Activated CD8-positive, alpha-beta memory T cell treated with anti-CD3 and anti-CD28 coated beads for 4 hours (primary cell): ENCODE measurements at places on chromosomes 12 and 14.

- DNase-seq: no peak
These were observed 47.5 kb downstream of the MRPL42 start for GRCh38 chr12:93514853-93515252.

- DNase-seq: no peak
These were observed 38.8 kb upstream of the TDRD9 start for GRCh38 chr14:103889313-103890051.

DNA sequence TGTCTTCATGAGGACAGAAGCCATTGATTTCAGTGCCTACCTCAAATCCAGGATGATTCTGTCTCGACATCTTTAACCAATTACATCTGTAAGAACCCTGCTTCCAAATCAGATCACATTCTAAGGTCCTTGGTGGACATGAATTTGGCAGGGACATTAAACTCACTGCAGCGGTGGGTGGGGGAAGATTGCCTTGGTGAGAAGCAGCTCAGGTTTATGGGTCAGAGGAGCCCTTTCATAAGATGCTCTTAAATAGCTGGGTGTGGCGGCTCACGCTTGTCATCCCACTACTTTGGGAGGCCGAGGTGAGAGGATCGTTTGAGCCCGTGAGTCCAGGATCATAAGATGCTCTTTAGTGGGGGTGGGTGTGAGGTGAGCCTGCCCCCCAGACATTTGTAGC is 42.9 kb downstream of the ELK3 start:
- no peak for DNase-seq

- DNase-seq: no peak
These were observed 312.3 kb downstream of the PAWR start for GRCh38 chr12:79378496-79378895.

- no peak for DNase-seq
These were observed 25.0 kb upstream of the C12orf42 start for GRCh38 chr12:103520686-103521215.

GRCh38 chr14:24798911-24799462 is 165.0 kb upstream of the GZMB start:
- no peak for DNase-seq

- no peak for DNase-seq
These were observed 14.3 kb downstream of the KRT85 start for GRCh38 chr12:52352951-52353350.

DNA sequence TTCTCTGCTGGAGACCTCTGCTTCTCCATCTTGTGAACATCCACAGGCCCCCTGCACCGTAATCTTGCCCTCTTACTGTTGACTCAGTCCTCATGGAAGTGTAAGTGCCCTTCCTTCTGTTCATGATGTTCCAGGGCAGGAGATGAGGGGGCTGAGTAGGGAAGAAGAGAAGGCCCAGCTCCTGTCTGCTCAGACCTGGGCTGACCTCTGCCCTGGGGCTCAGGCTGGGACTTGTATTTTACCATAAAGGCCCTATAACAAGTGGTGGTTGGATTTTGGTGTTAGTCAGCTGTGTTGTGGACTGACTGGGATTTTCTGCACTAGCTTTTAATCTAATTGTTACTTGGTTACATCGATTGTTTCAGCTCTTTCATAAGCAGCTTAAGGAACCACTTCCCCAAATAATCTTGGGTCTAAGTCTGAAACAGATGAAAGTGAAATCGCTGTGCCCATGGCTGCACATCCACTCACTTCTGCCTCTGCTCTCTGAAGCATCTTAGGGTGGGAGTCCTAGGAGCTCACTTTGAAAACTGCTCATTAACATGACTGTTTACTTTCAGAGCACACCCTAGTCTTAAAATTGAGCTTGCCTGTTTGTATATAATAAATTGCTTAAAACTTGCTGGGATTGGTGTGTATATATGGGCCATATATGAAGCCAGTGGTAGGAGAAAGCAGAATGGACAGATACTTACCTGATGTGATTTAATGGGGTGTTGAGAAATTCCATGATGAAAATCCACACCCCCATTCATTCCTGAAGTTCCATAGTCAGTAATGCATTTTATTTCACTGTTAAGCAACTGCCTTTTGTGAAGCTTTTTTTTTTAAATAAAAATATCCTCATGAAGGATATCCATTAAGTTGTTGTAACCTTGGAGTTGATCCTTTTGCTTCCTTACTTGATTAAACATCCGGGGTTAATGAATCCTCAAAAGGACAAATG is 17.7 kb downstream of the C12orf71 start:
- DNase-seq: no peak

- DNase-seq: no peak
These were observed 14.0 kb upstream of the NDUFA12 start for GRCh38 chr12:95017482-95017881.

DNA sequence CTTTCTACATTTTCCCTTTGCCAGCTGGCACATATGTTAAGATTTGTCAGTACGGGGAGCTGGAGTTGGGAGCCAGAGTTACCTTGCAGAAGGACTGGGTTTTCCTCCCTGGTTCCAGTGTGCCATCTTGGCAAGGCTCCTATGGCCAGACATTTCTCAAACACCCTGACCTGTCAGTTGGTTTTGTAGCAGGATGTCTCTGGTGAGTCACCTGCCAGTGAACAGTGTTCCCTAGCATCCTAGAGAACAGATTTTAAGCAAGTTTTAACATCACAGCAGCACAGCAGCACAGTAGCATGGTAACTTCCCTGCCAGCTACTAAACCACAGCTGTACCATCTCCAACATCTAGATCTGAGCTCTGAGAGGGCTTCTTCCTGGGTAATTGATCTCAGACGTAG is 26.2 kb upstream of the KTN1 start:
- DNase-seq: no peak

DNA sequence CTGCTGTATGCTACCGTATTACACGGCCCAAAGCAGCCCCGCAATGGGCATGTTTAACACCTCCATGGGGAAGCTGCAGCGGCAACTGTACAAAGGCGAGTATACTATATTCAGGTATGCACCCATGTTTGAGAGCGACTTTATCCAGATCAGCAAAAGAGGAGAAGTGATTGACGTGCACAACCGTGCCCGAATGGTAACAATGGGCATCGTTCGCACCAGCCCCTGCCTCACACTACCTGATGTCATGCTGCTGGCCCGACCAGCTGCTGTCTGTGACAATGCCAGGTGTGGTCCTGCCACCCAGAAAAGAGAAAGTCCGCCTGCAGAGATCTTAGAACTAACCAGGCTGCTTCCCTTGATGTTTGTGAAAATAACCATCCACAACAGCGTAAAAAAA is 630 bp downstream of the GARIN6 start:
- no peak for DNase-seq

- DNase-seq: no peak
These were observed 7.0 kb upstream of the MMP19 start for GRCh38 chr12:55849616-55850343.

- DNase-seq: no peak
These were observed 199.9 kb downstream of the TTC7B start for GRCh38 chr14:90616313-90616712.

- no peak for DNase-seq
These were observed 338.0 kb upstream of the FKBP4 start for GRCh38 chr12:2456813-2457186.

GRCh38 chr14:24279301-24280186 is 8.1 kb upstream of the RABGGTA start:
- DNase-seq: no peak

DNA sequence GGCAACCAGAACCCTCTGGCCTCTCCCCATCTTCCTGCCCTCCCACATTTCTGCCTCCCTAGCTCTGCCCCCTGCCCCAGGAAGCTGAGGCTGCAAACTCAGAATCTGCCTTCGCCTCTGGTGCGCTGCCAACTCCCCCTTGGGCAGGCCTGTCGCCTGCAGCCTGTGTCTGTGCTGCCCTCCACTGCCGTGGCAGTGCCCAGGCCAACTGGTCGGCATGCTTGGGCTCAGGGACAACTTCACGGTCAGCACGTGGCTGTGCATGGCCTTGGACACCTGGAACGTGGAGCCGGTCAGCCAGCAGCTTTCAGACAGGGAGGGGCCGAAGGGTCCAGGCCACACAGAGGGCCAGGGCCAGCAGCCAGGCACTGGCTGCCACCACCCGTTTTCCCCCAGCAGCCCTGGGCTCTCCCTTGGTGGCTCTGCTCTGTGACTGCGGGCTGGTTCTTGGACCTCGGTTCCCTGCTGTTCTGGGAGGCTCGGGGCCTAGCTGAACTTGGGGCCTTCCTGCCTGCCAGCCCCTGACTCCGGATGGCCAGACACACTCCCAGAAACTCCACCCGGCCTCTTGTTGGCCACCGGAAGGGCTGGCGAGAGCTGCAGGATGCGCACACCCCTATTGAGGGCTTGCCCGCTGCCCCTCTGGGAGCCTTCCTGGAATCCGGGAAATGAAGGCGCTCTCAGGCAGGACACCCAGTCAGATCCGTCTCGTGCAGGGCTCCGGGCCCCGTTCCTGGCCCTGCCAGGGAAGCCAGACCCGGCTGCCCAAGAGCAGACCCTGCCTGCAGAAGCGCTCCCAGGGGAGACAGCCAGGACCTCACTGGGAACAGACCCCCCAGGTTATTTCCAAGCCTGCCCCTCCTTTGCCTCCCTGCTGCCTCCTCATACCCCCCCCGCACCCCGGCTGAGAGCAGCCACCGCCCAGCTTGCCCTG is 34.2 kb upstream of the PPP1R13B start:
- DNase-seq: no peak

DNA sequence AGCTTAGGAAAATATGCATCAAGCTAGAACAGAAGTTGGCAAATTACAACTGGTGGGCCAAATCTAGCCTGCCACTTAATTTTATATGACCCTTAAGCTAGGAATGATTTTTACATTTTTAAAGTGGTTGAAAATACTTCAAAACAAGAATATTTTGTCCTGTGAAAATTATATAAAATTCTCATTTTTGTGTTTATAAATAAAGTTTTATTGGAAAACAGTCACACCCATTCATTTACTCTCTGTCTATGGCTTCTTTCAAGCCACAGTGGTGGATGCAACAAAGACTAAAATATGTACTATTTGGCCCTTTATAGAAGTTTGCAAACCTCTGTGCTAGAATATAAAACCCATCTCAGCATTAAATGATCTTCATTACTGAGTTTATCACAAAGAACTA is 2.1 kb upstream of the ABCD2 start:
- DNase-seq: no peak

GRCh38 chr14:24366721-24367513 is 1.1 kb upstream of the NFATC4 start:
- no peak for DNase-seq

GRCh38 chr12:32726286-32726685 is 29.4 kb downstream of the YARS2 start:
- DNase-seq: no peak

DNA sequence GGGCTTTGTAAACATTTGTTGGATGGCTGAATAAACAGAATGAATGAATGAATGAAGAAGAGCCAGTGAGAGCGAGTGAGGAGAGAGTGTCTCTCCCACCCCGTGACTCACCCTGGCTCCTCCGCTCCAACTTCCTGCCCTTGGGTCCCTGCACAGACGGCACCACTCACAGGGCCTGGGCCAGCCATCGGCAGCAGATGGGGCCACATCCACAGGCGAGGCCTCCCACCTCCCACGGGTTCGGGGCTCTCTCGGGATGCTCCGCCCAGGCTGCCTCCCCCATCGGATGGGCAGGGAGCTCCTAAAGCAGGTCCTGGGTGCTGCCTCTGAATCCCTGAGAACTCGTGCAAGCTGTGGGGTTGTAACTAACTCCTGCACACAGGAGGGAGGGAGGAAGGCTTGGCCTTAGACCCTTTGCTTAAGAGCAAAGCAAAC is 41.3 kb downstream of the CCNK start:
- DNase-seq: no peak

DNA sequence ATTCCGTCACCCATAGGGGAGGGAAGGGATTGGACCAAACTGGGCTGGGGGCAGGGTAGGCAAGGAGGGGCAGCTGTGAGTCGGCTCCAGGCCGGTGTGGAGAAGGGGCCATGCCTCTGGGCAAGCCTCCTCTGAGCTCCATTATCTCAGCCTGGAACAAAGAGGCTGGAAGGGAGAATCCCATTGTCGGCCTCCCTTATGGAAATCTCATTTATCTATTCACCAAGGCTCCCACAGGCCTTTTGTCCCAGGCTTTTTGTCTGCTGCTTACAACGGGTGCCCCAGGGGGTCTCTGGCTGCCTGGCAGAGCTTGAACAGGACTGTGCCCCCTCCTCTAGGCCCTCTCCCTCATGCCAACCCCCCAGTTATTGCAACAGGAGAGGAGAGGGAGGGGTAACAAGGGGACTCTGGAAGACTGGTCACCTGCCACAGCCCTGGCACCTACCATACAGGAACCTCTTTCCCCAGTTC is 19.5 kb downstream of the FIGNL2 start:
- DNase-seq: no peak

GRCh38 chr12:51792417-51792816 is 56.1 kb downstream of the FIGNL2 start:
- DNase-seq: no peak

GRCh38 chr14:73780391-73780790 is 66.2 kb upstream of the PNMA1 start:
- DNase-seq: no peak

DNA sequence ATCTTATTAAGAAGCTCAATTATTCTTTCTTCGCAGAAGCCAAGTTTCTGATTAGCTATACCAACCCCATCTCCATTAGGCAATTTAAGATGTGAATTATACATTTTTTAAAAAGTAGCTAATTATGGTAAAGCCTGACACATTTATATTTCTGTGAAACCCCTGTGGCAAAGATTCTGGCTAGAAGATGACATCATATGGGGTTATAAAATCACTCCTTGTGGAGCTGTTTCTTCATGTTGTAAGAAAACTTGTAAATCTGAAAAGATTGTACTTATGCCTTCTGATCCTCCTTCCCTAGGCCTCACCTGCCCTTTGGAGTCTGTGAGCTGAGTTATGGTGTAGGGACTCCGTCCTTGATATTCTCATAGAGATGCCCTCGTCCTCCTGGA is 78.1 kb downstream of the CHST11 start:
- DNase-seq: no peak

DNA sequence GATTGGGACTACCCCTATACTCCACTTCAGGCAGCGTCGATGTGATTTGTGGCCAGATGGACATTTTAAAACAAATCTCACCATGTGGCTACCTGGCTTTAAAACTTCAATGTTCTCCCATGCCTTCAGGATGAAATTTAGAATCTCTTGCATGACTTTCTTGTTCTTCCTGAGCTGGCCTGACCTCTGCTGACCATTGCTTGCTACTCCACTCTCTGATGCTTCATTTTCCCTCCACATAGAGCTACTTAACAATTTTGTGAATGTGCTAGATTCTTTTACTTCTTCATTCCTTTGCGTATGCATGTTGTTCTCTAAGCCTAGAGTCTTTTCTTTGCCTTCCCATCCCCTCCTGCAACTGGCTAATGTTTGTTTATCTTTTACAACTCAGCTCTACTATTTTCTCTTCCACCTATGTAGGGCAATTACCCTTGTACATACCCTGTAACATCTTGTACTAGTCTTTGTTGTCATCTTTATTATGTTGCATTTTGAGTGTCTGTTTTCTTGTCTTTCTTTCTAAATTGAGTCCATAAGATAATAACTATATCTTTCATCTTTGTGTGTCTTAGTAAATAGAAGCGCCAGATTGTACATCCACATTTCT is 41.2 kb downstream of the YLPM1 start:
- no peak for DNase-seq

GRCh38 chr12:124311292-124312109 is 16.6 kb downstream of the RFLNA start:
- no peak for DNase-seq
